ENCODE measurements at places on chromosomes 6 and 20.

GRCh38 chr6:50818673-50819072, at the start of gene TFAP2B:
Gene TFAP2B, plus strand, starts transcription at chr6:50818871. Its CDS starts 21 bp downstream, at chr6:50818892.
- no peak for DNase-seq

DNA sequence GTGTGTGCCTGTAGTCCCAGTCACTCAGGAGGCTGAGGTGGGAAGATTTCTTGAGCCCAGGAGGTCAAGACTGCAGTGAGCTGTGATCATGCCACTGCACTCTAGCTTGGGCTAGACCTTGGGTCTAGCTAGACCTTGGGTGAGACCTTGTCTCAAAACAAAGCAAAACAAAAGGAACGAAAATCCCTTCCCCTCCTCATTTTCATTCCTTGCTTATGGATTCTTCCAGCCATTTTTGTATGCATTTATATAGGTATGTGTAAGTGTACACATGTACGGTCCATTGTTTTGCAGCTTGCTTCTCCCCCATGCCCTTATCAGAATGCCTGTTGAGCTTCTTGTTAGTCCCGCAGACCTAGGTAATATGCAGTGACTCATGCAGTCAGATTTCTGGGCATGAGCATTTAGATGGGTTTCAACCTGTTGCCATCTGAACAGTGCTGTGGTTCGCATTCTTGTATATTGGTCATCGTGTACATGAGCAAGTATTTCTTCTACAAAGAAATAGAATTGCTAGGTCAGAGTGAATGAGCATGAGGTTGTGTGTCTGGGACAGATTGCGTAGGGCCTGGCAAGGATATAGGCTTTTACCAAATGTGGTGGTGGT, 73.2 kb downstream of the ATRN start:
- DNase-seq = no peak

DNA sequence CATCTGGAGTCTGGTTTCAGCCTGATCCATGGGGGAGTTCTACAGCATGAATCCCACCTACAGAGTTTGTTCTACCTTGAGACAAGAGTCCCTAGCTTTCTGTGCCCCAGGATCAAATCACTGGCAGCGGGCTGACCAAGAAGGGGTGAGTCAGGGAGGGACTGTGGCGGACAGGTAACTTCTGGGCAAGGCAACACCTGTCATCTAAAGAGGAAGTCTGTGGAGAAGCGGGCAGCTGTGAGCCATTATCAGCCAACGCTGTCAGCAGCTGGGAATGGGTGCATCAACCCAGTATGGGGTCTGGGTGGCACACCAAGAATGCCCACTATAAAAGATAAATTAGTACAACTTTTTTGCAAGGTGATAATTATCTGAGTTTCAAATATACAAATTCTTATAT, 45.9 kb downstream of the UBE3D start:
- DNase-seq = no peak

DNA sequence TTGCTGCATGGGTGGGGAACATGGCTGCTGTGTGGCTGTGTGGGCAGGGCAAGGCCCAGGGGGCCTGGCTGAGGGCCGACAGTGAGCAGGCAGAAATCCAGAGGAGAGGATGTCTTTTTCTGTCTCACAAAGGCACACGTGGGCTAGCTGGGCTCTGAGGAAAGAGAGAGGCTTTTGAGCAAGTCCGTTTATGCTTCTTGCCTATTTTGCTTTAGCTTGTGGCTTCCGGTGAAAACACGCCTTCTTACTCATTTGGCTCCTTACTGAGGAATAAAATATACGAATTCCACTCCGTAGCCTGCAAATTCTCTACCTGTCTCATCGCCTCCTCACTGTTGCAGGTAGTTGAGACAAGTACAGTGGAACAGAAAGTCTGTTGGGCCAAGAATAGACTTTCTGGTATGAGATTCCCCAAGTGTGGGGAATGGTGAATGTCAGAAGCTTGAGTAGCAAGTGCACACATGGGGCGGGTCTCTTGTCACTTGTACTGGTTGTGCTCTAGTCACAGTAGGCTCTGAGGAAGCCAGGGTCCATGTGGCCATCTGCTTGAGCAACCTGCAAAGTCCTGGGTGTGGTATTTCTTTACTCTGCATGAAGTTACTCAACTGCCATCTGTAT, 28.4 kb downstream of the WRNIP1 start:
- no peak for DNase-seq

DNA sequence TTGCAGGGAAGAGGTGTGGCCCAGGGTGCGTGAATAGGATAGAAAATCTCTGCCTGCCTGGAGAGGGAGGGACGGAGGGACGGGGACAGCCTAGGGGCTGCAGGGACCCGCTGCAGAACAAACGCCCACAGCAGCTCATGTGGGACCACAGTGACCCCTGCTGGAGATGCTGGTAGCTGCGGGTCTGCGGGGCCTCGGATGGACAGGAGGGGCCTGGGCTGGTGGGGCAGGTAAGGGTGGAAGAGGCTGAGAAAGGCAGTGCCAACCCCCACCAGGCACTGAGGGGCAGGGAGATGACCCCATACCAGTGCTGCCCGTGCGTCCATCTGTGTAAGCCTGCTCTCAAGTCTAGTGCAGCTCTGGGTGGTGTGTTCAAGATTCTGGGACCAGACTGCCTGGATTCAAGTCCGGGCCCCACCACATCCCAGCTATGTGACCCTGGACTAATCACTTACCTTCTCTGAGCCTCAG, 39.4 kb downstream of the KIAA1755 start:
- no peak for DNase-seq

DNA sequence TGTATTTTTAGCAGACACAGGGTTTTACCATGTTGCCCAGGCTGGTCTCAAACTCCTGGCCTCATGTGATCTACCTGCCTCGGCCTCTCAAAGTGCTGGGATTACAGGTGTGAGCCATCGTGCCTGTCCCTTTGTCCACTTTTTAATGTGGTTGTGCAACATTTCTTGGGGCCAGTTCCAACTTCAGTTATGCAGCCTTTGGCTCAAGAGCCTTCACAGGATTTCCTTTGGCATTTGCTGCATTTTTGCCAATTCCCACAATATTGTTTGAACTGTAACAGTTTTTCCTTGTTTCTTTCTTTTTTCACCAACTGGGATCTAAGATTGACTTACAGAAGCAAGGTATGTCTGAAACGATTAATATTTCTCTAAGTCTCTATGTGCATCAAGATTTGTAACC, 63.6 kb downstream of the EDN1 start:
- no peak for DNase-seq

GRCh38 chr20:59451066-59451630, 150.7 kb downstream of the EDN3 start:
- no peak for DNase-seq

DNA sequence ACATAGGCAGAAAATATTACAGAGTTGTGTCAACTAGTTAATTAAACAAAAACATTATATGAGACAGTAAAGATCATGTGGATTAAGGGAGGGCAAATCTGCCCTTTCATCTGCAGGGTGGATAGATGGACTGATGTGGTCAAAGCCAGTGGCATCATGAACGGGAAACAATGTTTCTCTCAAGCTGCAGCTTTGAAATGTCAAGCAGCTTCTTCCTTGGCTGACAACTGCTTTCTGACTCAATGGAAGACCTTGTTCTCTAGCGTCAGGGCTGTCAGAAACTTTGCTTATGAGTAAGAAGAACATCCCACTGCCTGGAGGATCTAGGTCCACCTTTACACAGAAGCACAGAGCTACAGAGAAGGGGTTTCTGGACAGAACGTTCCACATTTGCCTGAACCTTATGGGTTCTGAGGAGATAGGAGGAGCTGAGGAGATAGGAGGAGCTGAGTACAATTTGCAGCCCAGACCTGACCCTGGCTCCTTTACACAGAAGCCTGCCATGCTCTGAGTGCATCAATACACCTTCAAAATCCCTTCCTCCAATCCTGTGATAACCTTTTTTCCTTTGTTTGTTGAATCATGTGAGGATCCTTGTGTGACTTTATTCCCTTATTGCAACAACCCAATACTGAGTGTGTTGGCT, 6.1 kb downstream of the CST5 start:
- DNase-seq = no peak

GRCh38 chr6:102356170-102356569, 962.7 kb downstream of the GRIK2 start:
- DNase-seq = no peak

DNA sequence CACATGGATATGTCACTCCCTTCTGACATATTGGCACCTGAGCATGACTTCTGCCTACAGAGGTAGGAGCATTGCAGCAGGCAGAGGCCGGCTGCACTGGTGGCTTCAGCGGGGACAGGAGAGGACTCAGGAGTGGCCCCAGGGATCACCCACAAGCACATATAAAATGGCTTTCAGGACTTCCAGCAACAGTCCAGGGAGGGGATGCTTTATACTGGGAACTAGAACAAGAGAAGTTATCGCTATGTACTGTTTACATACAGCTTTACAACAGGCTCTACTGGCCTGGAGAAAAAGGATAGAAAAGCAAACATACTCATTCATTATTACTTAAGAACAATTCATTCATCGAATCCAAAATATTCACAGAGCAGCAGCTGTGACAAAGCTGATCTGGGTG, 337.8 kb downstream of the THBS2 start:
- no peak for DNase-seq

DNA sequence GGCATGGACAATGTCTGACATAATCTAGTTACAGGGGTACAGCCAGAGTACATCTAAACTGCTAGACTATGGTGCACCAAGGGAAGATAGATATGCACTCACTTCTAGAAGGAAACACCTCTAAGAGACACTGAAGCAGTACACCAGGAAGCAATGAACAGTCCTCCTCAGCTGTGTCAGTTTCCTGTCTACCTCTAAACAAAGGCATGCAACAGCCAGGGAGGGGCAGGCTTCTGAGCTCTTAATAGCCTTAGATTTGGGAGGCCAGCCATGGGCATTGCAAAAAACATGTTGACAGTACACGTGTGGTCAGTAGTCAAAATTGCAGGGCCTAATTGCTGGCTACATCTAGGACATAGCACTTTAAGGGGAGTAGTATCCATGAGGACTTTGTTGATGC, 21.4 kb downstream of the CRYBG1 start:
- DNase-seq = no peak

- no peak for DNase-seq
These were observed 556 bp upstream of the SCAF8 start for GRCh38 chr6:154732538-154733182.

GRCh38 chr20:731891-732560, 36.3 kb downstream of the SLC52A3 start:
- no peak for DNase-seq

DNA sequence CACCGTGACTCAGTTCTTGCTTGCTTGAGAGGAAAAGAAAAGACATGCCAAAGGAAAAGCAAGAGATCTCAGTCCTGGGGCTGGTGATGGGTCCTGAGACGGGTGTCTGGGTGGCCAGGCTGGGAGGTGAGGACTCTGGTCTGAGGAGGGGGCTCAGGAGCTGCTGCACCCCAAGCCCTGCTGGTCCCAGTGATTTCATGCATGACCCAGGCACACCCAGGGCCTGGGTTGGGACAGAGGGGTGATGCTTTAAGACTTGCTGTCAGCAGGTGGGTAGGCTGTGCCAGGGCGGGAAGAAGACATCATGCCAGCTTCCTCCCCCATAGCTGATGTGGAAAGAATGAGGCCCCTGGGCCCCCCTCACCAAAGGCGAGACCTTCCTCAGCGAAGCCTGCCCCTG, 65.1 kb upstream of the PMEPA1 start:
- no peak for DNase-seq

GRCh38 chr20:7237251-7237650, 469.8 kb downstream of the BMP2 start:
- no peak for DNase-seq

GRCh38 chr6:164015088-164015484, 600.6 kb downstream of the QKI start:
- DNase-seq = no peak

GRCh38 chr6:15715060-15715459, 52.2 kb upstream of the DTNBP1 start:
- no peak for DNase-seq

DNA sequence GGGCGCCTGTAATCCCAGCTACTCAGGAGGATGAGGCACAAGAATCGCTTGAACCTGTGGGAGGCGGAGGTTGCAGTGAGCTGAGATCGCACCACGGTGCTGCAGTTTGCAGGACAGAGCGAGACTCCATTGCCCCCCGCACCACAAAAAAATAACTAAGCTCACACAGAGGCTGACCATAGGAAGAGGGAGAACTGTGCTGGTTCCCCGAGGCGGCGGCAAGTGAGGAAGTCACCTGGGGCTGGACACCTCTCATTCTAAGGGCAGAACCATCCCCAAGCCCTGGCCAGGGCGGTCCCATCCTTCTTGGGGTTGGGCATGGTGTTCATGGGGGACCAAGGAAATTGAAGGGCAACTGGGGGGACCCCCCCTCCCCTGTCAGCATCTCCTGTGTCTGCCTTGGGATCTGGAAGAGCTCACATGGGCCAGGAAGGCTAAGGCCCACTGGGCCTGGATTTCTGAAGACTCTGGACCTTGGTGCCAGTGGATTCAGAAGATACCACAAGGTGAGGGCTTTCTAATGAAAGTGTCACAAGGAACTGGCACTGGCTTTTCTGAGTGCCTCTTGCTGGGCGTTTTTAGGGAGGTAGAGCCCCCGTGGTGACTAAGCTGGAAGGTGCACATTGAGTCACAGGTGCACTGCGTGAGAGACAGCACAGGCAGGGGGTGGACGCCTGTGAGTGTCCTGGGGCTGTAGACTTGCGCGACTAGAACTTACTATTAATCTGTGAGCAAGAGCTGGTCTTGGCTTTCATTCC, 11.5 kb downstream of the IRF4 start:
- no peak for DNase-seq

- DNase-seq = no peak
These were observed 603.2 kb downstream of the RNF144B start for GRCh38 chr6:18990059-18990978.

- DNase-seq = no peak
These were observed 41.3 kb downstream of the TGM3 start for GRCh38 chr20:2337142-2337541.

DNA sequence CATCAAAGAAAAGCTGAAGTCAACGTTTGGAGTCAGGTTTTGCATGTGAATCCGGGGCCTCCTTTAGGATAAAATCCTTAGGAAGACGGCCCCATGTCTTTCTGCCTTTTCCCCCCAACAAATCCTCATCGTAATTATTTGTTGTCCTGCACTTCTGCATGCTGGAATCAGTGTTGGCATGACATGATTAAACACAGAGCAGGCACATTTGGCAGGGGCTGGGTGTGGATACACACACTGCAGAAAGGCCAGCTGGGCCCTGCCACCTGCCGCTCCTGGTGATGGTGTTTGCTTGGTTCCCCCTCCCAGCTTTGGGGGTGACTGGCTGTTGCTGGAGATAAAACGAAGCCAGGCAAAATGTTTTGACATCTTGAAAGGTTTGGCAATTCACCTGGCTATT, 46.3 kb upstream of the FOXA2 start:
- no peak for DNase-seq

- DNase-seq = no peak
These were observed 215.5 kb downstream of the ZDHHC14 start for GRCh38 chr6:157596461-157596860.

- no peak for DNase-seq
These were observed 46.6 kb downstream of the CLIC5 start for GRCh38 chr6:45969026-45969425.

- DNase-seq = no peak
These were observed 637 bp downstream of the MYLK4 start for GRCh38 chr6:2749969-2750600.

DNA sequence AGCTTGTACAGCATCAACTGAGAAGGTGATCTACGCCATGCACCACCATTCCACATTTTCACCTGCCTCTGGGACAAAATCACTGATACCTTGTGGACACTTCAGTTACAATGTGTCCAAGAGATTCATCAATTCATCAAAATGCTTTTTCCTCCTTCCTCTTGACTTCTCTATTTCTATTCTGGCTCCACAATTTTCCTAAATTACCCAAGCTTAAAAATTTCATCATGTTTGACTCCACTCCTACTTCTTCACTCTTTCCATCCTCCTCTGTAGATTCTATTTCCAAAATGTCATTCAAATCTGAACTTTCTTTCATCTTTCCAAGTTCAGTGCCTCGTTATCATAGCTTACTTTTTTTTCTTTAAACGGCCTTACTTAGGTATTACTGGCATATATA, 172.2 kb downstream of the BTBD9 start:
- DNase-seq = no peak
